ENCODE measurements at places on chromosomes 12 and 14.

- no peak for DNase-seq
Observed at GRCh38 chr14:68639758-68640574, 152.9 kb downstream of the ZFP36L1 start.

- DNase-seq = no peak
Observed at GRCh38 chr12:124651516-124652273, 84.3 kb upstream of the NCOR2 start.

DNA sequence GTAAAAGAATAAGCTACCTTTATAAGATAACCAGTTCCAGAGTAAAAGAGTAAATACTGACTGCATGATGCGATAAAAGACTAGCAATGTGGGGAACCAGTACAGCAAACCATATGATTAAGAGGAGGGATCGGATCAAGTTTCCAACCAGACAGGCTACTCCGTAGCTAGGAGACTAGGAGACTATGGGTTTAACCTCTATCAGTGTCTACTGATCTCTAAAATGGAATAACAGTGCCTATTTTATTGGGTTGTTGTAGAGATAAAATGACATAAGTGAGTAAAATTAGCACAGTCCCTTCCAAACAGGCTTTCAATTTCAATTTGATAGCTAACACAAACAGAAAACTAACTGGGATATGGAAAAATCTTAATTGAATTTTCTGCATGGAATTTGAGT lies 76.0 kb downstream of the PAWR start:
- DNase-seq = no peak

DNA sequence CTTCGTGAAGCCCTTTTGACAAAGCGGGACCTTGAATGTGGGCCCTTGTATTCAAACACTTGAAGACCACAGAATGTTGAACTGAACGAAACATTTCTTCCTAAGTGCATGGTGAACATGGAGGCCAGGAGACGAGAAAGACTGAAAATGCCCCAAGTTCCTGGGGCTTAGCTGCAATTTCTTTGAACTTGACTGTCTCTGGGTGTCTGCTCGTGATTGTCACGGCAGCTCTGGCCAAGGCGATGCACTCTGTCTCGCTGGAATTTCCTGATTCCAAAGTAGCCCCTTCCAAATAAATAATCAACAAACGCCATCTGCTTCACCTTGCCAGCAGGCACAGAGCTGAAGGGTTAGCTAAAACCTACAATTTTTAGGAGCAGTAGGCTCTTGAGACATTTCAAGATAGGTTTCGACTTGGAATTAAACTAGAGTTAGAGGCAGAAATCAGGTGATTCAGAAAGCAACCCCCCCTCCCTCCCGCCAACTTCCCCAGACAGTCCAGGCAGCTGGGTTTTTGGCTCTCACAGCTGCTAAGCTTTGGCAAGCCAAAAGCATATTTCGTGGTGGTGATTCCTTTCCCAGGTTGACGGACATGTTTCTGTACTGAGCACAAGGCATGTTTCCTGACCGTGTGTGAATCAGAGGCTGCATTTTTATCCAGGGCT lies 13.5 kb upstream of the IRF2BPL start:
- no peak for DNase-seq

DNA sequence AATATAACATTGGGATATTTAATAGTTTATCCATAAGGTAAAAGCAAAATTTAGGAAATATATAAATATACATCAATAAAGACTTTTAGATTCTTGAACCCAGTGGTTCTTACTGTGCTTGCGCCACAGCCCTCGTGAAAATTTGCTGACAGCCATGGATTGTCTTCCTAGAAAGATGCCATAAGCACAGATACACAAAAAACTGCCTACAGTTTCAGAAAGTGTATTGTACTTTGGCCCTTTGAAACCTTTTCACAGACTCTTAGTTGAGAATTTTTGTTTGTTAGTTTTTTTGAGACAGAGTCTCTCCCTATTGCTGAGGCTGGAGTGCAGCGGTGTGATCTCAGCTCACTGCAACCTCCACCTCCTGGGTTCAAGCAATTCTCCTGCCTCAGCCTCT lies 28.1 kb downstream of the DEPDC4 start:
- no peak for DNase-seq

- no peak for DNase-seq
Observed at GRCh38 chr14:82719617-82720016, 1186.0 kb upstream of the SEL1L start.

GRCh38 chr14:50678163-50678562 lies 10.1 kb upstream of the SAV1 start:
- no peak for DNase-seq

GRCh38 chr14:72701605-72702004 lies 192.3 kb downstream of the DPF3 start:
- DNase-seq = no peak

Measured in activated naive CD4-positive, alpha-beta T cell treated with Interleukin-2 at 50 U/mL for 16 hours (primary cell).